ENCODE measurements at places on chromosomes 13 and 19.

DNA sequence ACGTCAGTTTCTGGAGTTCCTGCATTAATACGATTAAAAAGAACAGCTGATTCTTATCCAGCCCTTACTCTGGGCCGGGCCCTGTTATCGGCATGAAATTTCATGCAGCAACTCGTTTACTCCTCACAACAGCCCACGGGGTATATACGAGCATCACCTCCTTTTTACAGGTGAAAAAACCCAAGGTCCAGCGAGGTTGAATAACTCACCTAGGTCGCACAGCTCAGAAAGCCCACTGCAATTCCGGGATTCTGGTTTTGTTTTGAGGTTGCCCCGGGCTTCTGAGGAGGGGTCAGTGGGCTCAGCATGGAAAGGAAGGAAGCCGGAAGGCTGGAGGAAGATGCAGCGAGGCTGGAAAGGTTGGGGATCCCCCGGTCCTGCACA is 577 bp upstream of the ACP7 start:
- no peak for DNase-seq

DNA sequence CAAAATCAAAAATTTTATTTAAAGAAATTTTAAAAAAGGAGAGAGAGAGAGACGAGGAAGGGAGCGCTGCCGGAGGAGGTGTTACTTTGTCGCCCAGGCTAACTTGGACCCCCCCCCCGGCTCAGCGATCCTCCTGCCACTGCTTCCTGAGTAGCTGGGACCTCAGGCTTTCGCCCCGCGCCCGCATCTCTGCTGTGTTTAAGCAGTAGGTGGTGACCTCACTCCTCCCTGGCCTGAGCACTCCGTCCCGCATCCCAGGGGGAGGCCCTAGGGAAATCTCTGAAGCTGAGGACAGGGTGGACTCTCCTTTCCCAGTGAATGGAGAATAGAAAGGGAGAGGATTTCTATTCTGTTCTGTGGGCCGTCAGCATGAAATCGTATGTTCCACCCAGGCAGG is 485 bp upstream of the ZNF845 start:
- peak; percentile 15 for DNase-seq

DNA sequence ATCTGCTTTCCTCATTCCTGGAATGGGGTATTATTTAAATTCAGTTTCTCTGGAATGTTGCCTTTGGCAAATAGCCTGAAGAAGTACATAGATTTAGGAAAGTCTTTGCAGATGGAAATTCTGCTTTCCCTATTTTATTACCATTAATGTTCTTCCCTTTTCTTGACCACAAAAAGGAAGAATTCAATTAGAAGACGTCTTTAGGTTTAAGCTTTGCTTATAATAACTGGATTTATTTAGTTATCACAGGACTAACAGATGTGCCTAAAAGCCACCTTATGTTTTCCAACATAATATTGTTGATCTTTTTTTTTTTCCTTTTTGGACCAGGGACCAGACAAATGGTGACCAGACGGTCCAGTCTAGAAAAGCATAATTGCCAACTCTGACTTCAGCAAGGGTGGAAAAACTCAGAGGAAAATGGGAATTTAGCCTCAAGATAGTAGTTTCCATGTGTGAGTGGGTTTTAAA is 210.1 kb upstream of the SPRY2 start:
- DNase-seq: no peak

GRCh38 chr13:39415008-39415802 is 187.8 kb downstream of the LHFPL6 start:
- no peak for DNase-seq

GRCh38 chr19:1650650-1651567 is 1.5 kb downstream of the TCF3 start:
- DNase-seq: no peak

DNA sequence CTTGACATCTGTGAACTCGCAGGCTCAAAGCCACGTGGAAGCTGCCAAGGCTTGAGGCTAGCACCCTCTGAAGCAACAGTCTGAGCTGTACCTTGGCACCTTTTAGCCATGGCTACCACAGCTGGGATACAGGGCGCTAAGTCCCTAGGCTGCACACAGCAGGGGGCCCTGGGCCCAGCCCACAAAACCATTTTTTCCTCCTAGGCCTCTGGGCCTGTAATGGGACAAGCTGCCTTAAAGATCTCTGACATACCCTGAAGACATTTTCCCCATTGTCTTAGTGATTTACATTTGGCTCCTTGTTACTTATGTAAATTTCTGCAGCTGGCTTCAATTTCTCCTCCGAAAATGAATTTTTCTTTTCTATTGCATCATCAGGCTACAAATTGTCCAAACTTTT is 455.9 kb downstream of the TDRD3 start:
- DNase-seq: no peak

- DNase-seq: no peak
Measured at GRCh38 chr13:27295660-27296059, 25.0 kb downstream of the RASL11A start.

DNA sequence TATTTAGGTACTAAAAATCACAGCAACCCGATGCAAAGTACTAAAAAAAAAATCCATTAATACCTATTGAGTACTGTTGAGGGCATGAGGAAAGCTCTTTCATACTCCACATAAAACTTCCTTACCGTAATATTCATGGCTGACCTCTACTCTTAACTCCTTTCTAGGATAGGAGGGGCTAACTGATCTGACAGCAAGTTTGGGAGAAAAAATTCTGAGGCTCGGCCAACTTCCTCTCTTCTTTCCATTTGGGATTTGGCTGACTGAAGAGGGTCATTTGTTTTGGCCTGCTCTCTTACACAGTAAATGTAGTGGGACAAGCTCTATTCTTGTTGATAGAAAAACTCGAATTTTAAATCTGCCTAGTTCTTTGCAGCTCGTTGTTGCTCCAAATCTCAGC is 9.4 kb upstream of the USPL1 start:
- no peak for DNase-seq

- no peak for DNase-seq
Measured at GRCh38 chr19:51142119-51142518, at the start of gene SIGLEC7. SIGLEC7 (plus strand) TSS chr19:51142301; CDS start chr19:51142370, 69 bp downstream.

DNA sequence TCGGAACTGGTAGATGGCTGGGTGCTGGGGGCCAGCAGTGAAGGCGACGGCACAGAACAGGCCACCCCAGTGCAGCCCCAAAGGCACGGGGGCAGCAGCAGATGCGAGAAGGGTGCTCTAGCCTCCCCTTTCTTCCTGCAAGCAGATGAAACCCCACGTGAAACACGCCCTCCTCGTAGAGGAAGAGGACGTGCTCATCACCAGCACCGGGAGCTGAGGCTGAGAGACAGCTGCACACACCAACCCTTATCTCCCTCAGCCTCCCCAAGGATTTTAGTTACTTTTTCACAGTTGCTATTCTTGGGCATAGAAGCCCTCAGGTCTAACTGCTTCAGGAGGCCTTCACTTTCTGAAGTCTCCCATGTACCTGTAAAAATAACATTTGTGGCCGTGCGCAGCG is 11.9 kb downstream of the ZNF787 start:
- no peak for DNase-seq

DNA sequence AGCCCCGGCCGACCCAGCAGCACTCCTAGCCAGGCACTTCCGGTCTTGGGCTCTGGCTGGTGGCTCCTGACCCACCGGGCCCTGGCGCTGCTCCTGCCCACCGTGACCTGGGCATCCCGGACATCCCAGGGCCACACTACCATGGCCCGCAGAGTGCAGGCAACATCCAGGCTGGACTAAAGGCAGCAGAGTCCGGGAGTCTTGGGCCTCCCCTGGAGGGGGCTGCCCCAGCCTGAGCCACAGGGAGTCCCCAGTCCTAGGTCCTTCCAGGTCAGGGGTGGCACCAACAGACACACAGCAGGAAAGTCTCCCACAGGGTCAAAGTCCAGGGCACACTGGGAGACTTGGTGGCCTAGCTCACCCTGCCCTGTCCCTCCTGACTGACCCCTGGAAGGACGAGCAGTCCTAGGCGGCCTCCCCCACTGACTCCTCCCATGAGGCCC is 10.8 kb downstream of the LSM4 start:
- no peak for DNase-seq

DNA sequence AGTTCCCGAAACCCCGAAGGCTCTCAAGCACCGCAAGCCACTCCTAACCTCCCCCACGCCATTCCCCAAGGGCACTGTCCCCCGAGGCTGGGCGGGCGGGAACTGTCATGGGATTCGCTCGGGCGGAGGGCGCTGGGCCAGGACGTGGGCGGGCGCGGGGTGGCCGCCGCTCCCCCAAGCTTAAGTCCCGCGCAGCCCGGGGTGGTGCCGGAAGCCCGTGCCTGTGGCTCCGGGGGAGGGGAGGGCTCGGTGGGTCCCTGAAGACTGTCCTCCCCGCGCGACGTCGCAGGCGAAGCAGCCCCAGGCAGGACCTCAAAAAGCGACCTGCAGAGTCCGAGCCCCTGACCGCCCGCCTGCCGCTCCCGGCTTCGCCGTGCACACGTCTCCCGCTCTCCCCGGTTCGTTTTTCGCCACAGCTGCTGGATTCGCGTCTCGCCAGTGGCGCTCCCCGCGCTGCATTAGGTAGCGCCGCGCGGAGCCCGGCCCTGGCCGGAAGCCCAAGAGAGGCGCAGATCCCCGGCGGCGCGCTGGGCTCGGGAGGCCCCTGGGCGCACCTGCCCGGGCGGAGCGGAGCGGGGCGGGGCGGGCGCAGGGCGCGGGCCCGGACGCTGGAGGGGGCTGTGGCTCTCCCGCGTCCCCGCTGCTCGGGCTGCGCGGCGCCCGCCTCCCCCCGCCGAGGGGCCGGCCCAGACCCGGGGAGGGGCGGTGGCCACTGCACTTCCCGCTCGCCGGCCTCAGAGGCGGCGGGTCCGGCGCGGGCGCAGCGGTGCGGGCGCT is at the start of gene FARP1:
Gene FARP1, plus strand, starts transcription at position 715 of the 777 bp plus-strand sequence. CDS start 70,149 bp downstream, outside the sequence.
- DNase-seq: no peak

- DNase-seq: no peak
Measured at GRCh38 chr19:10404888-10405820, 1.8 kb upstream of the CDC37 start.

- DNase-seq: no peak
Measured at GRCh38 chr13:97495678-97496077, 61.7 kb downstream of the RAP2A start.

GRCh38 chr19:54882758-54883157 is 8.7 kb downstream of the FCAR start:
- DNase-seq: no peak

DNA sequence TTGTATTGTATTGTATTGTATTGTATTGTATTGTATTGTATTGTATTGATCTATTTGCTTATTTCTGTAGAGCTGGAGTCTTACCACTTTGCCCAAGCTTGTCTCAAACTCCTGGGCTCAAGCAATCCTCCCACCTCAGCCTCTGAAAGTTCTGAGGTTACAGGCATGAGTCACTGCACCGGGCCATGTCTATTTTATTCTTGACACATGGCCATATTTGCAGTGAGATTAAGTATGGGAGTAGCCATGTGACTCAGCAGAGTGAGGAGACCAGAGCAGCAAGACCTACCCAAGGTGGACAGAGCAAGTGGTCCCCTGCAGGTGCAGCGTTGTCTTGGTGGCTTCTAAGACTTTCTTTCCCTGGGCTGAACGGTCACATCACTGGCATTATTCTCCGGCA is 49.1 kb upstream of the UBAC2 start:
- DNase-seq: no peak
